Activated naive CD4-positive, alpha-beta T cell treated with anti-CD3 and anti-CD28 coated beads for 36 hours (primary cell): ENCODE measurements at places on chromosomes 5 and 9.

DNA sequence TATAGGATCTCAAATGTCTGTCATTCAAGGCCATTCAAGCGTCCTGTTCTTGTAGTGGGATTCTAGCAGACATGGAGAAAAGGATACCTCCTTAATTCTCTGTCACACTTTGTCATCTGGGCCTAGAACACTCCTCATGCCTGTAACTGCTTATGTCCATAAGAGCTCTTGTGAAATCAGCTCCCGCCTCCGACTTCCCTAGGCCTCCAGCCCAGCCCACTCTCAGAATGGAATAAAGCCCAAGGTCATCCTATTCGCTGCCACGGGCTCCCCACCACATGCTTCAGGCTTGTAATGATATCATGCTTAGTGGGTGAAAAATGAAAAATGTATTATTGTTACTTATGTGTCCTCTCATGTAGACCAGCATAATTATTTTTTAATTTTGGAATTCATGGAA, 632.5 kb downstream of the ISL1 start:
- no peak overlapping the region for H3K27ac ChIP-seq
- no peaks in the 10 kb centered on the region for H3K27me3 ChIP-seq
- H3K36me3 ChIP-seq = no peaks in the 10 kb centered on the region
- no peak for DNase-seq
- no peak overlapping the region for H3K4me3 ChIP-seq
- H3K4me1 ChIP-seq = no peaks in the 10 kb centered on the region

GRCh38 chr9:134413112-134413715, 87.0 kb downstream of the RXRA start:
- H3K27me3 ChIP-seq = no peaks in the 10 kb centered on the region
- no peak for DNase-seq
- no peak overlapping the region for H3K4me3 ChIP-seq
- H3K36me3 ChIP-seq = no peaks in the 10 kb centered on the region
- no peaks in the 10 kb centered on the region for H3K4me1 ChIP-seq

DNA sequence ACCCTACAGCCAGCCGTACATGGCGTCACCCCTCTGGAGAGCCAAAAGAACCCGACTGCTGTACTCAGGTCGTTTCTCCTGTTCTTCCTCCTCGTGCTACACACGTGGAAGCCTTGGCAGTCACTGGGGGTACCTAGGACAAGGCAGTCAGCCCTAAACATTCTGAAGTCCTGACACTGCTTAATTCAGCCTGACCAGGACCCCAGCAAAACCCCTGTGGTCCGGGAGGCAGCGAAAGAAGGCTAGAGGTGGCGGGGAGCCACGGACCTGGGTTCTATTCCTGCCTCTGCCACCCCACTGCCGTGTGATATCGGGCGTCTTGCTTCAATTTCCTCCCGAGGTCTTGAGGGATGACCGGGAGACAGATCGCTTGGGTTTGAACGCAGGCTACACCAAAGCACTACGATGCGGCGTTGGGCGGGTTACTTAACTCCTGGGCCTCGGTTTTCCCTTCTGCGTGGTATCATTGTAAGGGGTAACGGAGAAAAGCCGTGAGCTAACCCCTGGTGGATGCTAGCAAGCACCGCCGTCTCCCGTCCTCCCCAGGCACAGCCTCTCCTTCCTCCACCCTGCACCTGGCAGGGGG, 429 bp upstream of the ARL10 start:
- no peak overlapping the region for H3K27ac ChIP-seq
- H3K4me3 ChIP-seq = peak overlapping the region; percentile 68
- H3K27me3 ChIP-seq = no peaks in the 10 kb centered on the region
- DNase-seq = peak; percentile 48

DNA sequence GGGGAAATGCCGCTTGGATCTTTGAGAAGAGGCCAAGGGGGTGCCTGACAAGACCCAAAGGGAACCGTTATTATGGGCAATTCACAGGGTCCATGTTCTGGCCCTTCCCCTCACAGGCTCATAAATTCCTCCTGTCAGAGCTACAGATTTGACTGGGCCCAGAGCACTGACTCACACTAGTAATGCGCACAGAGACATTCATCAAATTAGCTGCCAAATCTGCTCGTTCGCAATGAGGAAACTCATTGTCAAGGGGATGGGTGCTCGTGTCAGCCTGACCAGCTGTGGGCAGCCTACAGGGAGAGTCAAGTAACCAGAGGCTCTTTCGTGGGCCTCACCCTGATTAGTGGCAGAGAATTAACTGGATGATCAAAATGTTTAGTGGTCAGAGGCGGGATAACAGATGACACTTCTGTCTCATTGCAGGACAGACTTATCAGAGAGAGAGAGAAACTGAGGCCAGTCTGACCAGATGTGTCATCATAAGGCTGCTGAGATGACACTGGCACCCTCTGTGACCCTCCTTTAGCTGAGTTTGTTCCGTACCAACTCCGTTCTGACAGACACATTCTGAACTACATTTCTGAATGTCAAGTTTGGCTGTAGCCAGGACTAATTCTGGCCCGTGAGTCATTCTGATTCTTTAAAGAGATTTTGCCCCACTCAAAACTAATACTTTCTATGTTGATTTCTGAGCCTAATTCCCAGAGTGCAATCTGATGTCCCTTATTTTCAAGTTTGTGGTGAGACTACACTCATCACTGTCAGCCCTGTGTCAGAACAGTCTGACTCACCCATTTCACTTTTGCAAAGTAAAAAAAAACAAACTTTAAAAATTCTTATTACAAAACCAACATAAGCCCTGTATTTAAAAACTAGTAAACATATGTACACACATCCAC, 377.1 kb downstream of the ACTL7B start:
- H3K36me3 ChIP-seq = no peaks in the 10 kb centered on the region
- no peak overlapping the region for H3K4me3 ChIP-seq
- peak; percentile 9 for DNase-seq
- H3K4me1 ChIP-seq = peaks cover 3% of the 10 kb centered on the region

- H3K27ac ChIP-seq = no peak overlapping the region
- peaks cover 2% of the 10 kb centered on the region for H3K4me1 ChIP-seq
- DNase-seq = no peak
- H3K27me3 ChIP-seq = no peaks in the 10 kb centered on the region
- H3K36me3 ChIP-seq = no peaks in the 10 kb centered on the region
Measured at GRCh38 chr5:127856292-127856691, 153.1 kb downstream of the CCDC192 start.

GRCh38 chr9:75084081-75084672, 3.8 kb downstream of the NMRK1 start:
- peaks cover 32% of the 10 kb centered on the region for H3K4me1 ChIP-seq
- H3K4me3 ChIP-seq = no peak overlapping the region
- H3K27ac ChIP-seq = peak overlapping the region; percentile 27
- no peaks in the 10 kb centered on the region for H3K27me3 ChIP-seq
- H3K36me3 ChIP-seq = peaks cover 9% of the 10 kb centered on the region

GRCh38 chr5:6715758-6716628, 2.8 kb downstream of the TENT4A start:
- H3K36me3 ChIP-seq = peaks cover 21% of the 10 kb centered on the region
- H3K27ac ChIP-seq = no peak overlapping the region
- H3K4me3 ChIP-seq = peak overlapping the region; percentile 82
- peaks cover 5% of the 10 kb centered on the region for H3K27me3 ChIP-seq

- peaks cover 16% of the 10 kb centered on the region for H3K4me1 ChIP-seq
- H3K27me3 ChIP-seq = no peaks in the 10 kb centered on the region
- H3K27ac ChIP-seq = no peak overlapping the region
Measured at GRCh38 chr9:112094948-112095681, 80.0 kb downstream of the SUSD1 start.

- no peaks in the 10 kb centered on the region for H3K27me3 ChIP-seq
- DNase-seq = no peak
- H3K36me3 ChIP-seq = no peaks in the 10 kb centered on the region
- no peaks in the 10 kb centered on the region for H3K4me1 ChIP-seq
Measured at GRCh38 chr9:24144796-24145195, 318.8 kb upstream of the ELAVL2 start.

DNA sequence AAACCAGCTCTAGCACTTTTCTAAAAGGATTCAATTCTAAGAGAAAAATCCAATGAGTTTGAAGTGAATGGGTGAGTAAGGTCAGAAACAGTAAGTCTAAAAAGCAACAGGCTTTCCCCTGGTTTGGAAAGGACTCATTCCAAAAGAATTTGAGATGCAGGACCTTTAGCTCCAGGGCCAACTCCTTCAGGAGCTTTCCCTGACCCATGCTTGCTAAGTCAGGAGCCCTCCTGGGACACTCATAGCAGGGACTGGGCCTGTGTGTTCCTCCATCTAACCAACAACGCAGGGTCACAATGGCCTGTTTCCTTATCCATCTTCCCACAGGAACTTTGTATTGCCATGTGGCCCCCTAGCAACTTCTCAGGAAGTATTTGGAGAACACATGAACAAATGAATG, 198.8 kb downstream of the FRMD3 start:
- H3K27ac ChIP-seq = no peak overlapping the region
- DNase-seq = no peak
- no peak overlapping the region for H3K4me3 ChIP-seq

DNA sequence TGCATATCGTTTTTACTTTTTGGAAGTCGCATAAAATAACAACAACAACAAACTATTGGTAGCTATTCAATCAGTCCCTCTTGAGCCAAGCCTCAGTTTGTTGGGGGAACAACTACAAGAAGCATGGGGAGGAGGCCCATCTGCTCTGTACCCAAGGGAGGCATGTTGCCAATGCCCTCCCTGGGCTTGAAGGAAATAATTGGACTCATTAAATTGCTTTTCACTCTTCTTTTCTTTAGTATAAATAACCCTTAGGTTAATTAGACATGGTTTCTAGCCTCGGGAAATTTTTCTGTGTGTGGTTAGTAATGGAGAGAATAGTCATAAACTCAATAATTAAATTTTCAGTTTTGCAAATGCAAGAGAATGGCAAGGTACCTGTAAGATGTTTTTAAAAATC, 500.7 kb downstream of the TLE4 start:
- H3K36me3 ChIP-seq = no peaks in the 10 kb centered on the region
- peaks cover 4% of the 10 kb centered on the region for H3K27me3 ChIP-seq
- H3K27ac ChIP-seq = no peak overlapping the region
- H3K4me1 ChIP-seq = no peaks in the 10 kb centered on the region
- no peak overlapping the region for H3K4me3 ChIP-seq

DNA sequence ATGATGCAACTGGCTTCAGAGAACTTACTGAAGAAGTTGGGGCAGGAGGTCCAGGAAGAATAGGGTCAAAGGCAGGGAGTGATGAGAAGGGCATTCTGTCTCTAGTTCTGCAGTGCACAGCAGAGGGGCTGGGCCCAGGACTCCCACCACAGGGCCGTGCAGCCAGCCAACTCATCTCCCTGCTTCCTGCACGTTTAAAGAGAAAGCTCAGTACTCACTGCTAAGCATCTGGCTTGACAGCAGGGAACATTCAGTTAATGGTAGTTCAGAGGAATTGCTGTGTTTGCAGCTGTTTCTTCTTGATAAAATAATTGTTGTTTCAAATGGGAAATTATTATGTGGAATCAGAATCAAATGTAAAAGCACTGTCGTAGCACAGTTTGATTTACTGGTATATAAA, 25.6 kb upstream of the SCAMP1 start:
- H3K4me3 ChIP-seq = no peak overlapping the region
- no peak overlapping the region for H3K27ac ChIP-seq
- no peaks in the 10 kb centered on the region for H3K4me1 ChIP-seq
- H3K36me3 ChIP-seq = no peaks in the 10 kb centered on the region
- no peak for DNase-seq
- H3K27me3 ChIP-seq = peaks cover 8% of the 10 kb centered on the region

- H3K4me3 ChIP-seq = no peak overlapping the region
- no peak overlapping the region for H3K27ac ChIP-seq
- DNase-seq = no peak
- peaks cover 33% of the 10 kb centered on the region for H3K4me1 ChIP-seq
- H3K36me3 ChIP-seq = peaks cover 27% of the 10 kb centered on the region
Measured at GRCh38 chr9:128104171-128104618, 23.3 kb downstream of the PTGES2 start.

DNA sequence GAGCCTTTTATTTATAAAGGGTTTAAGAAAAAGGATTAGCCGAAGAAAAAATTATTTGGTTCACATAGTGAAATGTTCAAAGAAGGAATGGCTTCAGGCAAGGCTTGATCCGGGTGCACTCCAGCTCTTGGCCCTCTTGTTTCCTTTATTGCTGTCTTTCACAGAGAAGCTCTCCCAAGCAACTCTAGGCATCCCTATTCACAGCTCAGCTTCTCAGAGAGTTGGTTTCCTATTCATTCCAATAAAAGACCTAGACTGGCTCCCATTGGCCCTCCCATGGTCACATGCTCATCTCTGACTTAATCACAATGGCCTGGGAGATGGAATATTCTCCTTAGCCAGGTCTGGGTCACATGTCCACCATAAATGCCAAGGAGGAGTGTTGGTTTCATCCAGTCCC, 9.4 kb upstream of the FGFR4 start:
- DNase-seq = no peak
- no peak overlapping the region for H3K4me3 ChIP-seq
- no peak overlapping the region for H3K27ac ChIP-seq
- H3K36me3 ChIP-seq = peaks cover 1% of the 10 kb centered on the region
- H3K4me1 ChIP-seq = no peaks in the 10 kb centered on the region
- H3K27me3 ChIP-seq = no peaks in the 10 kb centered on the region

GRCh38 chr5:111072949-111073682, 1.6 kb downstream of the TSLP start:
- peaks cover 30% of the 10 kb centered on the region for H3K4me1 ChIP-seq
- H3K36me3 ChIP-seq = no peaks in the 10 kb centered on the region
- H3K27me3 ChIP-seq = peaks cover 61% of the 10 kb centered on the region
- DNase-seq = peak; percentile 71
- no peak overlapping the region for H3K27ac ChIP-seq
- H3K4me3 ChIP-seq = peak overlapping the region; percentile 88

GRCh38 chr5:172553903-172554302, 87.2 kb upstream of the NEURL1B start:
- H3K27me3 ChIP-seq = no peaks in the 10 kb centered on the region
- no peak overlapping the region for H3K4me3 ChIP-seq
- no peak overlapping the region for H3K27ac ChIP-seq
- DNase-seq = no peak

- no peak overlapping the region for H3K4me3 ChIP-seq
- DNase-seq = no peak
- H3K4me1 ChIP-seq = no peaks in the 10 kb centered on the region
- H3K36me3 ChIP-seq = no peaks in the 10 kb centered on the region
- H3K27me3 ChIP-seq = no peaks in the 10 kb centered on the region
Measured at GRCh38 chr5:52867809-52868208, 80.1 kb downstream of the ITGA1 start.
